ENCODE measurements at places on chromosomes 4 and X.

GRCh38 chr4:74311696-74312313, 3.5 kb downstream of the EPGN start:
- DNase-seq = no peak

DNA sequence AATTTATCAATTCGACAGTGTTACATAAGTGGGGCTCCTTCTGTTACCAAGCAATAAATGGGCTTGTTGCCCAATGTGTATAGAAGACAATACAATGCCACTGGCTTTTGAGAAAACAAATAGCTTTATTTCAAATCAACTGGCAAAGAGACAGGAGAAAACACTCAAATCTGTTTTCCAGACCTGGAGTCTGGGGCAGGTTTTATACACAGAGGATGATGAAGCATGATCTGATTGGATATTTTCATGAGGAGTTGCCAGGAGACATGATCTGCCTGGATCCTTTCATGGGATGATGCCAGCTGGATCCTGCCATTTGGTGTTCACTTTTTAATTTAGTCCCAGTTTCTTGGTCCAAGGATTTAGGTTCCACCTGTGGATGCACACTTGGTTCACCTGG, 287.9 kb downstream of the CXXC4 start:
- DNase-seq = no peak

- no peak for DNase-seq
These were observed 21.1 kb downstream of the HTRA3 start for GRCh38 chr4:8290701-8290970.

- no peak for DNase-seq
These were observed 1088.5 kb upstream of the INTU start for GRCh38 chr4:126544276-126544675.

DNA sequence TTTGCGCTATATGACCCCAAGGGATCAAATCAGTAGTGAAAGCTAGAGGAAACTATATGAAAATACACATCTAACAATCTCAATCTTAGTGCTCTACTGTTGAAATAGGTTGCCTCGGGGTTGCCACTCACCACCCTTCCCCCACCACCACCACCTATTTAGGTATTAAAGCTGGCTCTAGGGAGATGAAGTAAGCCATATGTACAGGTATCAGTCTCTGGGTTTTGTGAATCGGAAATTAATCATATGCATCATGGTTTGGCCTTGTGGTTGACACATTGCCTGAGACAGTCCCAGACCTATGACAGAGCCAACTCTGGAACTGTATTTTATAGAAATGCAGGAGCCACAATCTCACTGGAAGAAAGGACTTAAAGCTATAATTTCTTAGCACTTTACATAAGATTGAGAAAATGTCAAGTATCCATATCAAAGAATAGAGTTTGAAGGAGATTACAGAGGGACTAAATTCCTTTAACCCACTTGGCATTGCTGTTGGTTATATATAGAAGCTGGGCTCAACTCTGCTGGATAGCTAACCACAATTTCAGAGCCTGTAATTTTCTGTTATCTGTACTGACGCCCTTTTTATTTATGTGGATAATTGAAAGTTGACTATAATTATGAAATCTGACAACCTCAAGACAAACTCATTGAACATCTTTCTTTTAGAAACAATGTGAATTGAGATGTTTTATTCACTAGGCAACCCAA, 26.7 kb upstream of the BMP2K start:
- DNase-seq = no peak

- no peak for DNase-seq
These were observed 50.2 kb upstream of the TADA2B start for GRCh38 chr4:6992728-6993677.

DNA sequence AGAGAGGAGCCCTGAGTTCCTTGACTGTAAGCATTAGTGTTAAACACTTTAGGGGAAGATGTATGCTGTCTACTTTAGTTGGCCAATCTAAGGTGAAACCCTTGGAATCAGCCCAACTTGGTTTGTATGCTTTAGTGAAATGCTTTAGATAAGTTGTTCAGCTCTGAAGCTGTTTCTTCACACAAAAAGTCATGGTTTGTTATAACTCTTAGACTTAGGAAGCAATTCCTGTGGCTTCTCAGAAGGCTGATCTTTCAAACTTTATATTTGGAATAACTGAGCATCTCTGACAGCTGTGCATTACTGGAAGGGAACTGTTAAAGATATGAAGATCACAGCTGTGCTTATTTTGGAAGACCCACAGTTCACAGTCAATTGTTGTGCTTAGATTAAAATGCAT, 714.1 kb downstream of the FAT4 start:
- no peak for DNase-seq

DNA sequence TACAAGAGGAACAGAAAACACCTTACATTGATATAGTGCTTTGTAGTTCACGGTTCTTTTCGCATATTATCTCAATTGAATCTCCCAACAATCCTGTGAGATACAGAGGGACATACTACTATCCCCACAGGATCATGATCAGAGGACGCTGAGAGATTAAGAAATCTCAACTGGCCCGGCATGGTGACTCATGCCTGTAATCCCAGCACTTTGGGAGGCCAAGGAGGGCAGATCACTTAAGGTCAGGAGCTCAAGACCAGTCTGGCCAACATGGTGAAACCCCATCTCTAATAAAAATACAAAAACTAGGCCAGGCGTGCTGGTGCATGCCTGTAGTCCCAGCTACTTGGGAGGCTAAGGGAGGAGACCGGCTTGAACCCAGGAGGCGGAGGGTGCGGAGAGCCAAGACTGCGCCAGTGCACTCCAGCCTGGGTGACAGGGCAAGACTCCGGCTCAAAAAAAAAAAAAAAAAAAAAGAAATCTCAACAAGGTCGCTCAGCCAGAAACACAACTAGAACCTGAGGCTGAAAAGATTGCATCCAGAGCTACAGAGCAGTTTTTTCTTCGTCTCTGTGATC, 7.4 kb downstream of the APOO start:
- DNase-seq = no peak

DNA sequence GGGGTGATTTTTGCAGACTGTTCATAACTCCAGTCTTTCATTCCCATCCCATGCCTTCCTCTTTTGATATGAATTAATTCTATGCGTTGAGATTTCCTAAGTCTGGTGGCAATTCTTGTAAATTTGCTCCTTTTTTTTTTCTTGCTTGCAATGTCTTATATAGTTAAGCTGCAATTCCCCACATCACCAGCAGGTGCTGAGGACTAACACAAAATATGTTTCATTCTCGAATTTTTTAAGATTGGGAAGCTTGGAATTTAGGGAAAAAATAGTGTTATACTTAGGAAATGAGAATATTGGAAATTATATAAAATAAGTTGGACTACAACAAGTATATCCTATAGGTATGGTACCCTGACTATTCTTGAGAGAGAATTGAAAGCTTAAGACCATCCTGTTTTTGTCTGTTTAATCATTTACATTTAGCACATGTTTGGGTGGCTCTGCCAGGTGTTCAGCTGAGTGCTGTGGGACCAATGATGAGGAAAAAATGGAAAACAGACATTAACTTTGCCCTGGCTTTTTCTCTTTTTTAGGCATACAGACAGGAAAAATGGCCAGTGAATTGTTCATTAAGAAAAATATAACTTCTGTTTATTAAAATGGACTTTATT, 30.2 kb downstream of the AFF2 start:
- DNase-seq = peak; percentile 1

DNA sequence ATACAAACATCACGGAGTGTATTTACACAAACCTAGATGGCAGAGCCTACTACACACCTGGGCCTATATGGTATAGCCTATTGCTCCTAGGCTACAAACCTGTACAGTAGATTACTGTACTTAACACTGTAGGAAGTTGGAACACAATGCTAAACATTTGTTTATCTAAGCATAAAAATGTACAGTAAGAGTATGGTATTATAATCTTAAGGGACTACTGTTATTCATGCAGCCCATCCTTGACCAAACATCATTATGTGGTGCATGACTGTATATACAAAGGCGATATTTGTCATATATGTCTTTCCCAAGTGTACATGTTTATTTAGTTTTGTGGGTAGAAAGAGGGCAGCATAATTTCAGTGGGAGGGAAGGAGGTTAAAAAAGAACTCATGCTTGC, 177.7 kb upstream of the FSTL5 start:
- DNase-seq = no peak

DNA sequence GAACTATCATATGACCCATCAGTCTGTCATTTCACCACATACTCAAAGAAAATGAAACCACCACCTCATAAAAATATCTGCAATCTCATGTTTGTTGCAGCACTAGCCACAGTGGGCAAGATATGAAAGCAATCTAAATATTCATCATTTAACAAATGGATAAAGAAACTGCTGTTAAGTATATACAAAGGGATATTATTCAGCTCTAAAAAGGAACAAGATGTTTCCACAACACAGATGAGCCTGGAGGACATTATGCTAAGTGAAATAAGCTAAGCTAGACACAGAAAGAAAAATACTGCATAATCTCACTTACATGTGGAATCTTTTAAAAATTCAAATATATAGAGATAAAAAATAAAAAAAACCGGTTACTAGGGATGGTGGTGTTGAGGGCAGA, 108.2 kb upstream of the BRWD3 start:
- DNase-seq = no peak

- DNase-seq = no peak
These were observed 669.8 kb downstream of the IQCM start for GRCh38 chr4:149145803-149146202.
